T-cell (primary cell): ENCODE measurements at places on chromosomes 5 and 9. TPM values are rescaled to one million over a fixed set of nuclear protein-coding genes. Genes with fewer than 3 reads are reported as not detected.

Gene LRRTM2
- total RNA-seq = 0.10 TPM

Gene AFAP1L1
- 0.35 TPM for total RNA-seq

Gene SELENOP
- 2.6 TPM for total RNA-seq

DNA sequence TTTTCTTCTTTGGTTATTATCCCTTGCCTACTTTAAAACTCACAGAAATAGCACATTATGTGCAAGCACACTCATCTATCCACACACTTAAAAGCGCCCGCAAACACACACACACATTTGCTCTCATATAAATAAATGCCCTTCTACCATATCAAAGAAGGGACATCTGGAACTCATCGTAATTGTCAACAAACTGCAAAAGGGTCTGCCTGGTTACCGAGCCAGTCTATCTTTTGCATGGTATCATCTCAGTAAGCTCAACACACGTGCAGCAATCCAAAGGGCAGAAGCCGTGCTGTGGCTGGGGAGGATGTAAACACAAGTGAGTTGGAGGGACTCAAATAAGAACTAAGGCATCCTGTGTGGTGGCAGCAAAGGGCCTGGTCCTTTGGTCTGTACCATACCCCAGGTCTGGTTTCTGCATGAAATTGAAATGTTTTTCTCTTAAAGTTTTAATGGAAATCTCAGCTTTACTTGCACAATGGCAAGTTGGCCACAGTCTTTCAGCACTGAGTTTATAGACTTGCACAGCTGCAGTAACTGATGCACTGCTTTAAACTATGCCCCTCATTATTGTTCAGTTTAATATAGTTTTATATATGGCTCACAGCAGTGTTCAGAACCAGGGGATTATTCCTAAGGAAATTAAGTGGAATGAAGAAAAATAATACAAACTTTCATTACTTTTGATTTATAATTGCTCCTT lies 331.0 kb downstream of the ADAMTS6 start:
- no peak overlapping the region for H3K4me3 ChIP-seq
- H3K27ac ChIP-seq = no peak overlapping the region
- DNase-seq = no peak
- no peaks in the 10 kb centered on the region for H3K36me3 ChIP-seq
- H3K4me1 ChIP-seq = no peaks in the 10 kb centered on the region

- H3K4me1 ChIP-seq = no peaks in the 10 kb centered on the region
- no peaks in the 10 kb centered on the region for H3K27me3 ChIP-seq
- H3K36me3 ChIP-seq = peaks cover 33% of the 10 kb centered on the region
- H3K27ac ChIP-seq = no peak overlapping the region
- DNase-seq = no peak
Observed at GRCh38 chr9:21825637-21826036, 23.2 kb downstream of the MTAP start.
